ENCODE measurements at places on chromosomes 6 and 20. TPM values are rescaled to one million over a fixed set of nuclear protein-coding genes. Genes with fewer than 3 reads are reported as not detected.

DNA sequence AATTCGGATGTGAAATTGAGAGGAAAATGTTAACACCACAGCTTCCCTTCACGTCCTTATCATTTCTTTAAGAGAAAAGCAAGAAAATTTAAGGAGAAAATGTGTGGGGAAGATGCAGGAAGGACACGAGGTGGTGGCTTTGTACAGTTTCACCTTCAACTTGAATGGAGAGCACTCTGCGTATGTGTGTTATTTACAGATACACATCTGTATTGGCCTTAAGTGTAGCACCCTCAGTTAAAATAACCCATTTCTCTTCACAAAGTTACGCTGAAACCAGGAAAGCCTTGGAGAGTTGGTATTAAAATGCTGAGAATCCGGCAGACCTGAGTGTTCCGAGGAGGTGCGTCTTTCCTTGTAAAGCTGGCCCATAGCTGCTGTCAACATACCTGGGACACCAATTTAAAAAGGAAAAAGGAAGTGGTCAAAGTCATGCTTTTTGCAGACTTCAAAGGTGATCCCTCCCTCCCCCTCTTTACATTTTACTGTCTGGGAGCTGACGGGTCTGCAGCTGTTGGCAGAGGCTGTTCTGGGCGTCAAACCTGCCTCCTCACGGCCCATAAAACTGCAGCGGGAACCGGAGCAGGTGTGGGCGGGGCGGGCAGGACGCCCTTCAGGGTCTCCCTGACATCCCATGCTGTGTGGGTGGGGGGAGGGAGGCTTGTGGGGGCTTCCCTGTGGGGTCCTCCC, 61.3 kb upstream of the TBXT start:
- no peak overlapping the region for H3K4me3 ChIP-seq
- H3K36me3 ChIP-seq, result 0 out of 2 replicates have a peak, but pooled peaks cover 4% of the 10 kb centered on the region
- no peaks in the 10 kb centered on the region for H3K4me1 ChIP-seq
- H3K27me3 ChIP-seq, result no peaks in the 10 kb centered on the region

PDYN gene
- not detected for total RNA-seq

OVOL2 gene
- not detected for total RNA-seq

- H3K27ac ChIP-seq, result no peak overlapping the region
- no peak overlapping the region for H3K4me3 ChIP-seq
- H3K4me1 ChIP-seq, result no peaks in the 10 kb centered on the region
- H3K27me3 ChIP-seq, result no peaks in the 10 kb centered on the region
Measured at GRCh38 chr6:38943964-38944363, 104.6 kb upstream of the GLP1R start.
